ENCODE measurements at places on chromosomes 4 and X.

DNA sequence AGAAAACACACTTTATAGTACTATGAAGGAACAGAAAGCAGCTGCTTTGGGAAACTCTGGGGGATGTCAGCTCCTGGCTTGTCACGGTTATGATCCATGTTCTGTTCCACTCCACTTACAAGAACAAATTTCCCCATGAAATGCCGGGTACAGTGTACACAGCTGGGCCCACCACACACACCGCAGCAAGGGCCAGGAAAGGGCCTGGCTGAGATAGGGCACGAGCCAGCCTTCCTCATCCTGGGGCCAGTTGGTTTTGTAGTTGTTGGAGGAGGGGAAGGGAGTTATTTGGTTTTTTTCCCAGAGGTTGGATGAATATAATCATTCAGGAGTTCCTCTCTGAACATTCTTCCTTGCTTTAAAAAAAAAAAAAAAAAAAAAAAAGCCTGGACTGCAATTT is 56.8 kb downstream of the SEPSECS start:
- no peak for DNase-seq

GRCh38 chrX:28391528-28391927 is 195.7 kb upstream of the IL1RAPL1 start:
- no peak for DNase-seq

GRCh38 chr4:24282446-24282845 is 301.9 kb downstream of the DHX15 start:
- DNase-seq, result no peak

- DNase-seq, result no peak
These were observed 988.7 kb downstream of the FAM133A start for GRCh38 chrX:94662689-94663088.

DNA sequence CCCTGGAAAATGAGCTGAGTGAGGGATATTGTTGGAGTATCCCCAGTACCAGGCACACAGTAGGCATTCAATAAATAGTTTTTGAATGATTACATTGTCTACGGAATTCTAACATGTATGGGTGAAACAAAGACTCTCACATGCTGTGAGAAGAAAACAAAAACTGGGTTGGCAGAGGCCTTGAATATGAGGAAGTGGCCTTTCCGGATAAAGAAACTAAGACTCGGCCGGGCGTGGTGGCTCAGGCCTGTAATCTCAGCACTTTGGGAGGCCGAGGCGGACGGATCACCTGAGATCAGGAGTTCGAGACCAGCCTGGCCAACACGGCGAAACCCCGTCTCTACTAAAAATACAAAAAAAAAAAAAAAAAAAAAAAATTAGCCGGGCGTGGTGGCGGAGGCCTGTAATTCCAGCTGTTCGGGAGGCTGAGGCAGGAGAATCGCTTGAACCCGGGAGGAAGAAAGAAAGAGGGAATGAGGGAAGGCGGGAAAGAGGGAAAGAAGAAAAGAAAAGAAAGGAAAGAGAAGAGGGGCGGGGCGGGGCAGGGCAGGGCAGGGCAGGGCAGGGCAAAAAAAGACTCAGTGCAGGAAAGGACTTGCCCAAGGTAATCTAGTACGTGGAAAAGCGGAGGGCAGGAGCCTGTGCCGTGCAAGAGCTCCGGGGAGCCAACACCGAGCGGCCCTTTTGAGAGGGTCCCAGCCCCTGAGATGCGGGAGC is 689 bp upstream of the TMA16 start:
- no peak for DNase-seq

DNA sequence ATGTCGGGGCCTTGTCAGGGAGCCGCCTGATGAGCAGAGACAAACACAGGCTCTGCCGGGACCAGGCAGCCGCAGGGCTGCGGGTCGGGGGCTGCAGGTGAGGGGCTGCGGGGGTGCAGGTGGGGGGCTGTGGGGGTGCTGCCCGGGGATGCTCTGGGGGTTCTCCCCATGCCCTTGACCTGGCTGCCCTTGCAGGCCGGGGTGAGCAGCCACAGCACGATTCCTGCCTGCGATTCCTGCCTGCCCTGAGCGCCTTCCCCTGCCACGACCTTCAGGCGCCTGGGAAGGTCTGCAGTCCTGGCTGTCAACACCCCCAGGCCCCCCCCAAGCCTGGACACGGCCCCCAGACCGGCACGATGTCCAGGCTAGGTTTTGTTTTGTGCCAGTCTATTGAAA is 106.3 kb downstream of the FAM53A start:
- DNase-seq, result no peak

DNA sequence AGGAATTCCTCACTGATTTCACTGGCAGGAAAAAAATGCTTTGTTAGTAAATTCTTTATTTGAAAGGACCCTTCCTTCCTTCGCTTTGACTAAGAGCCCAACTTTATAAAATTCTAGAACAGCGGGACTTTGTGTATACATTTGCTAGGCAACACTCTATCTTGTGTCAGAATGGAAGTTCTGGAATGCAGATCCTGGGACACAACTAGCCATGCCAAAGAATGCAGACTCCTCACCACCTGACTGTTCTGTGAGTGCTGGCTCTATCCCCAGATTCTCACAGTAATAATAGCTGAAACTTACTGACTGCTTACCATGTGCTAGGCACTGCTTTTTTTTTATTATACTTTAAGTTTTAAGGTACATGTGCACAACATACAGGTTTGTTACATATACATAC is 73.3 kb upstream of the ZDHHC15 start:
- no peak for DNase-seq

- no peak for DNase-seq
These were observed 83.7 kb upstream of the ADRA2C start for GRCh38 chr4:3682236-3683076.

- DNase-seq, result no peak
These were observed 2522.1 kb downstream of the ARAP2 start for GRCh38 chr4:33722254-33722653.

DNA sequence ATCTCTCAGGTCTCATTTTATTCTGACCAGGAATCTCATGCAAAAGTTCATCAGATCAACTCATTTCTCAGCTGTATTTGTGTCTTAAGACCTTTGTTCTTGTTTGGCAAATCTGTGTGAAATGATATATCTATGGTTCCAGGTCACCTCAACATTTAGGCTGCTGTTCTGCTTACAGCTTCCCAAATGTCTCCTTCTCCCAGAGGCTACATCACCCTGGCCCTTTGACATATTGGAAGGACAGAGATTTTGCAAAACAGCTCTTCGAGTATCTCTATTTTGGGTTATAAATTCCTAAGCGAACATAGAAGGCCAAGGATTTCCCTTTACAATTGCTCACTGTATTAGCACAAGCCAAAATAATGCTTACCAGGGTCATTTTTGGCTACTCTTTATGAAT is 57.5 kb upstream of the GIMD1 start:
- DNase-seq, result no peak

- no peak for DNase-seq
These were observed 234.3 kb downstream of the SCFD2 start for GRCh38 chr4:53131562-53131925.

DNA sequence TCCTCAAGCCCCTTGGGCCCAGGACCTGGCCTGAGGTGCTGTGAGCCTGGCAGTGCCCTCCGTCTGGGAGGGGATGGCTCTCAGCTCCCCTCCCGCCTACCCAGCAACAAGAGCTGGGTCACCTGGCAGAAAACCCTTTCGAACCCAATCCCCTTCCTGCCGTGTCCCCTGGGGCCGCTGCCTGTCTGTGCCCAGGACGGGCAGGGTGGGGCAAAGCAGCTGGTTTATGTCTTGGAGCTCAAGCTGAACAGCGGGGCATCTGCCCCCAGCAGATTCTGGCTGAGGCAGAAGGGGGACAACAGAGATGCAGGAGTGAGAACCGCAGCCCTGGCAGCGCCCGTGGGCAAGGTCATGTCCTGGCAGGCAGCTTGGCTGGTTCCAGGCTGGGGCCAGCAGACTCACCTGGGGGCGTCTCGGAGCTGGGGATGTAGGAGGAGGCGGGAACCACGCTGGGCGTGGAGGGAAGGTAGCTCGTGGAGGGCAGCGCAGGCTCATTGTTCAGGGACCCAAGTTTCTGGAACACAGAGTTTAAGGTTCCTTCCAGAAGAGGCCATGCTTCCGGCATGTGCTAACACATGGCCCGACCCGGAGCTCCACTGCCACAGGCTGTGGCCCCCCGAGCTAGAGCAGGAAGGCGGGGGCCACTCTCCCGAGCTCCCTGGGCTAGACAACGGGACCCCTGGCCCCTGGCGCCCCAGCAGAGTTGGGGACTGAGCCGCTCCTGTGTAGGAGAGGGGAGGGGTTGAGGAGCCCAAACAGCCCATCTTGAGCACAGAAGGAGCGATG is 24.2 kb downstream of the NELFA start:
- no peak for DNase-seq

DNA sequence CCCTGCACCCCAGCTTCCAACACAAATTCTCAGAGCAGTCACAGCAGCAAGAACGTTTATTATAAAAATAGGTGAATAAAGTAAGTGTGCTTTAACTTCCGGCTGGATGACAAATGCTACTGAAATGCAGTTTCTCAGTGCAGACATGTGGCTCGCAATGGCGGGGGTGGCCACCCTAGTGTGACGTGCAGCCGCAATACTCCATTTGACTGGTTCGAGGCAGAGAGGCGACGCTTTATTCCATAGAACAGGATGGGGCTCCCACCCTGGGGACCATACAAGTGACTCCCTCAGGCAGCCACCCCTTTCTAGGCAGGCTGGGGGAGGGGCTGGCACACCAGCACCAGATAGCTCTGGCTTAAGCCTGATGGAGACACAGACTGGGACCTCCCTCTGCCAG is 14.5 kb downstream of the TNIP2 start:
- DNase-seq, result no peak

DNA sequence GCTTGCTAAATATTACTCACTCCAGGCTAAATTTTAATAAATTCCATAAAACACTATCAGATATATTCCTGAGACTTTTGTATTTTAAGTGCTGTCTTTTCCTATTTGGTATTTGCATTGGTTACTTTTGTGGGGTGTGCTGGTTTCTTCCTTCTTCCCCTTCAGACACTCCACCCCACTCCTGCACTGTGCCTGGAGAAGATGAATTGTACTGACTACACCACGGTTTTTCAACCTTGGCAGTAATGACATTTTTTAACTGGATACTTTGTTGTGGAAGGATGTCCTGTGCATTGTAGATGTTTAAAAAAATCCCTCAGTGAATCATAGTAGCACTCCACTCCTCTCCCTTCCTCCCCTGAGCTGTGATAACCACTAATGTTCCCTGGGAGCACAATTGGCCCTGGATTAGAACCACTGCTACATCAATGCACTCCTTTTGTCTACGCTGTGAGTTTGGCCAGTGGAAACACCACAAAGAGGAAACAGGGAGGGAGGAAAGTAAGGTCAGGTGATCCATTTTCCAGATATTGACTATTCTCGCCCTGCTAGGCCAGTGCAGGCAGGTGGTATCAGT is 36.3 kb downstream of the SNCA start:
- no peak for DNase-seq

GRCh38 chr4:39025552-39026085 is 6.6 kb downstream of the TMEM156 start:
- no peak for DNase-seq

GRCh38 chr4:165299399-165300060 is 27.9 kb upstream of the MSMO1 start:
- no peak for DNase-seq

DNA sequence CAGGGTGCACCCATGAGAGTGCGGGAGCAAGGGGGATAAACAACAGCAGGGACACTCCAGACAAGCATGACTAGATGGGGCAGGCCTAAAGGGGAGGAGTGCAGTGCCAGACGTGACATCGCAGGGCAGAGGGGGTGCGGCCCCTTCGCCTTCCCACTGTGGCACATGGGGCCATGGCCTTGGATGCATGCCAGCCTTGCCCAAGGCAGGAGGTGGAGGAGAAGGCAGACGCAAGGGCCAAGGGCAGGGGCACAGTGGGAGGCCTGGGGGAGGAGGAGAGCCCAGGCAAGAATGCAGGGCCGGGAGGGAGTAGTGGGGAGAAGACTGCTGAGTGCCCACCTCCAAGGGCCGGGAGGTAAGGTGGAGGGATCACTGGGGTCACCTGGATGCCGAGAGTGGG is 21.6 kb downstream of the PNMA6E start:
- DNase-seq, result no peak

GRCh38 chr4:143270256-143270838 is 66.3 kb upstream of the GAB1 start:
- DNase-seq, result no peak

GRCh38 chr4:36841583-36842326 is 402.8 kb upstream of the NWD2 start:
- peak; percentile 35 for DNase-seq

GRCh38 chrX:149628280-149628679 is 3.3 kb downstream of the TMEM185A start:
- no peak for DNase-seq

- no peak for DNase-seq
These were observed 8.3 kb downstream of the MPP1 start for GRCh38 chrX:154797006-154797405.

DNA sequence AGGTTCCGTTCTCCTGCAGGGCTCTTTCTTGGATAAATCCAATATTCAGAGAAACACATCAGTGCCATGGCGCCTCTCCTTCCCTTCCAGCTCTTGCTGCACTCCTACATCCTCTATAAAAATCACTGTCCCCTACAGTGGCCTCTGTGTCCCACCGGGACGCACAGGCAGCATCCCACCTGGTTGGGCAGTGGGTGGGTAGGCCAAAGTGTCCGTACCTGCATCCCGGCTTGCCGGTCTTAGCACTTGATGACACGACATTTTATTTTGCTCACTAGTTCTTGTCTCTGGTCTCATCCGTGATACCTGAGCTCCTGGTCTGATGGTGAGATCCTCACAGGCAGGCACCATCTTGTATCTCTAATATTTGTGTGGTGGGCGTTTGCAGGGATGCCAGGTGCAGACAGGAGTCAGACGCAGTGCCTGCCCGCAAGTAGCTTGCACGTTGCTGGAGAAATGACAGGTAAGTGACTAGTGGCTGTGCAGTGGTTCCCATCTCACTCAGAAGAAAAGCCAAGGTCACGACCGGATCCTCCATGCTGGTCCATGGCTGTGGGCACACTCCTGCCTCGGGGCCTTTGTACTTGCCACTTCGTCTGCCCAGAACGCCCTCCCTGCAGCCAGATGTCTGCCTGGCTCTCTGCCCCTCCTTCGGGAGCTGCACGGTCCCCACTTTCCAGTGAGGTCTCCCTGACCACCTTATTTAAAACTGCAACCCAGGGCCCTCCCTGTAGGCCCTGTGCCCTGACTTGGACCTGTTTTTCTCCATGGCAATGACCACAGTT is 109.7 kb downstream of the SORCS2 start:
- DNase-seq, result no peak

GRCh38 chr4:41509451-41509866 is 28.5 kb upstream of the LIMCH1 start:
- no peak for DNase-seq

- DNase-seq, result no peak
These were observed 123.7 kb downstream of the STOX2 start for GRCh38 chr4:184028561-184029374.

- DNase-seq, result no peak
These were observed 30.9 kb downstream of the CASP6 start for GRCh38 chr4:109672169-109672930.

GRCh38 chrX:72705111-72705510 is 9.0 kb downstream of the PHKA1 start:
- no peak for DNase-seq
